ENCODE measurements at places on chromosomes 3 and 15. TPM values are rescaled to one million over a fixed set of nuclear protein-coding genes. Genes with fewer than 3 reads are reported as not detected.

DNA sequence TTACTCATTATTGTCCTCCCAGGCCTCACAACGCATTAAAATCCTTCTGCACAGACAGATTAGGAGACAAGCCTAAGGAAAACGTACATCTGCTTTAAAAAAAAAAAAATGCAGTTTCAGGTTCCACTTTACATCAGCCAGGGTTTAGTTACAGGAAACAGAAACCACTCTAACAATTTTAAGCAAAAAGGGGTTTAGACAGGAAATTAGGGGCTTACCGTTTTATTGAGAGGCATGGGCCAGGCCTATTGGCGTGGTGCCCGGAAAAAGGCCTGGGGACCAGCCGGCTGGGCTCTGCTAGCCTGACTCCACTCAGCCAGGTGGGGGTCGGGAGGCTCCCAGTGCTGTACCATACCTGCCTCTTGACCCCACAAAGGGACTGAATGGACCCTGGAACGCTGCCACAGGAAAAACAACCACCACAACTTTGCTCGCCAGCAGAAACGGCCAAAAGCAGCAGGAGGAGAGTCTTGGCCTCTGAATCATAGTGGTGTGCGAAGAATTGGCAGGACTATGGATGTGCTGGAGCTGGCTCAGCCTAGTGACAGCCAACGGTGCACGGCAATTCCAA is 124.3 kb downstream of the CHSY1 start:
- H3K4me3 ChIP-seq, result no peak overlapping the region
- no peaks in the 10 kb centered on the region for H3K36me3 ChIP-seq
- H3K27me3 ChIP-seq, result no peaks in the 10 kb centered on the region
- peak overlapping the region; percentile 56 for H3K27ac ChIP-seq
- peak; percentile 85 for DNase-seq

DNA sequence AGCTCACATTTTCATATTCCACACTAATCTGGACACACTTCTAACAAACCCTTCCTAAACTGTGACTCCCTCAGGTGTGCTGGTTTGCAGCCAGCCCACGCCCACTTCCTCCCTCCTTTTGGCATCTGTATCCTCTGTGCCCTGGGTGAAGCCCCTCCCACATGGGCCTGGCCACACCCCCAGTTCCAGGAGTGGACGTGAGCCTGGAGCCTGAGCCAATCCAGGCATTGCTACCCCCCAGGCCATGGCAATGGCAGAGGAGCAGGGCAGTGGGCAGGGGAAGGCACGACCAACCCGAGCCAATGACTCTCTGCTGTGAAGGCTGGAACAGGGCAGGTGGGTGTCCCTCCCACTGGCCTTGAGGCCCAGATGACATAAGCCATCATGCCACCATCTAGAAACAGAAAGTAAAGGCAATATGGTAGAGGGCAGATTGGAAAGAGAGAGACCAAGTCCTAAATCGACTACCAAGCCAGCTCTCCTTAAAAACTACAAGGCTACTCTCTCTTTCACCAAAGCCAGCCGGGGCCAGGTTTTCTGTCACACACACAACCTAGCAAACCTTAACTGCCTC is 18.6 kb downstream of the FAM174B start:
- no peak overlapping the region for H3K27ac ChIP-seq
- no peaks in the 10 kb centered on the region for H3K36me3 ChIP-seq
- peaks cover 11% of the 10 kb centered on the region for H3K4me1 ChIP-seq

DNA sequence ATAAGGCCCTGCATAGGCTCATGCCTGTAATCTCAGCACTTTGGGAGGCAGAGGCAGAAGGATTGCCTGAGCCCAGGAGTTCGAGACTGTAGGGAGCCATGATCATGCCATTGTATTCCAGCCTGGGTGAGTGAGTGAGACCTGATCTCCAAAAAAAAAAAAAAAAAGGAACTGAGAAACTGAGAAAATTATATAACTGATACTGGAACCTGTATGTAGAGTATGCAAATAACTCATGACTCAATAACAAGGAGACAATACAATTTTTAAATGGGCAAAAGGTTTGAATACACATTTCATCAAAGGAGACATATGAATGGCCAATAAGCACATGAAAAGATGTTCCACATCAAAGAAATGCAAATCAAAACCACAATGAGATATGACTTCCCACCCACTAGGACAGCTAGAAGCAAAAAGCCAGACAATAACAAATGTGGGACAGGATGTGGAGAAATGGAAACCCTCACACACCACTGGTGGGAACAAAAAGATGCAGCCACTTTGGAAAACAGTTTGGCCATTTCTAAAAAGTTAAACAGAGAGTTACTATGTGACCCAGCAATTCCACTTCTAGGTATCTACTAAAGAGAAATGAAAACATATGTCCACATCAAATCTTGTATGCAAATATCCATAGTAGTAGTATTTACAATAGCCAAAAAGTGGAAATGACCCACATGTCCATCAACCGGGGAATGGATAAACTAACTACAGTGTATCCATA is 70.7 kb downstream of the IQSEC1 start:
- H3K36me3 ChIP-seq, result no peaks in the 10 kb centered on the region
- H3K4me1 ChIP-seq, result no peaks in the 10 kb centered on the region
- H3K27ac ChIP-seq, result no peak overlapping the region
- no peaks in the 10 kb centered on the region for H3K27me3 ChIP-seq
- no peak for DNase-seq

DNA sequence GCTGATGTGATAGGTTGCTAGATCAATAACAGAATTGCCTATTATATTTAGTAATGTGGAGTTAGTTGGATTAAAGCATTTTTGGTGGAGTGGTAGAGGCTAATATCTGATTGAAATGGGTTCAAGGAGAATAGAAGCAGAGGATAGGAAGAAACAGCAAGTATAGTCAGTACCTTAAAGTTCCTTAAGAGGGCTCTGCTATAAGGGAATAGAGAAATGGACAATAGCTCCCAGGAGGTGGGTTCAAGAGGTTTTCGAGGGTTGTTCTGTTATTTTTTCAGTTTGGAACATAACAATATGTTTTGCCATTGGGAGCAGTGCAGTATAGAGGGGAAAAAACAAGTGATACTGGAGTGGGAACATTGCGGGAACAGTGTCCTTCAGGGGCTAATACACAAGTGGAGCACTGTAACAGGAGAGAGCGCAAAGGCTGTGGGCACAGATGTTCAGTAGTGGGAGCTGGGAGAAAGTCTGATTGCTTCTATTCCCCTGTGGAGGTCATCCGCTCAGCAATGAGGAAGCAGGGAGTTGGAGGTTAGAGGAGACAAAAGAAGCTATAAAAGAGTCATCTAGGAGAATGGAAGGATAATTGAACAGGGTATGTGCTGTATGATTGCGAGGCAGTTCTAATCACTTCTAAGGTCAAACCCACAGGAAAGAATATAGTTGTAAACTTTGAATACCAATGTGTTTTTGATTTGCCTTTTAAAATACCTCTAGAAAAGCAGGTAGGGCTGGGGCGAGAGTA is 3.3 kb downstream of the MRPS11 start:
- H3K4me3 ChIP-seq, result no peak overlapping the region
- no peak for DNase-seq
- H3K4me1 ChIP-seq, result peaks cover 22% of the 10 kb centered on the region
- peaks cover 69% of the 10 kb centered on the region for H3K36me3 ChIP-seq

The GCNT3 gene
- total RNA-seq, result not detected

The DUOXA2 gene
- total RNA-seq, result not detected
